ENCODE measurements at places on chromosomes 4 and X. TPM values are rescaled to one million over a fixed set of nuclear protein-coding genes. Genes with fewer than 3 reads are reported as not detected.

LRIT3 gene
- total RNA-seq = not detected

ATOH1 gene
- total RNA-seq = not detected

SYTL5 gene
- 1.2 TPM for total RNA-seq

COL4A6 gene
- total RNA-seq = 0.21 TPM

TMSB15A gene
- total RNA-seq = 105 TPM

NXF2 gene
- total RNA-seq = 0.15 TPM

HMX1 gene
- 5.1 TPM for total RNA-seq

CPE gene
- 21.4 TPM for total RNA-seq

Measured in H4 (cell line).